ENCODE measurements at places on chromosomes 16 and 17. TPM values are rescaled to one million over a fixed set of nuclear protein-coding genes. Genes with fewer than 3 reads are reported as not detected.

- H3K4me3 ChIP-seq = no peak overlapping the region
- H3K27ac ChIP-seq = no peak overlapping the region
These were observed 56.6 kb upstream of the NLK start for GRCh38 chr17:27985736-27986399.

TBX21 gene
- 57.7 TPM for total RNA-seq

DNA sequence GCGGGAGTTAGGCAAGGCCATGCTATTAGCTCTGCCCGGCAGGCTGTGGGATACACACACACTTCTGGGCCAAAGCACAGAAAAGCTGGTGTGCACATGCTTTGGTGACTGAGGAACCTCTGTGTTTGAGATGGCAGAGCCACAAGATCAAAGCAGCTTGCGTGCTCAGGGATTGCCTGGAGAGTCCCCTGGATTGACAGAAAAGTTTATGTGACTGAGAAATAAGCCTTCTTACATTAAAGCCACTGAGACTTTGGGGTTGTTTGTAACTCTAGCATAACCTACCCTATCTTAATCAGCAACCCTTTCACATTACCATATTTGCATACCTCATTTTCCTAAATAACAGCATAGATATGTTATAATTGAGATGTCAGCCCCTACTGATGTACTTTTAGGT is 69.3 kb downstream of the MYO1D start:
- H3K36me3 ChIP-seq = no peaks in the 10 kb centered on the region
- no peaks in the 10 kb centered on the region for H3K27me3 ChIP-seq
- H3K4me3 ChIP-seq = no peak overlapping the region
- no peak for DNase-seq
- H3K4me1 ChIP-seq = peaks cover 8% of the 10 kb centered on the region
- no peak overlapping the region for H3K27ac ChIP-seq

ITGB4 gene
- total RNA-seq = 1.1 TPM

GRCh38 chr16:72467157-72467759 is 295.3 kb upstream of the PMFBP1 start:
- H3K4me1 ChIP-seq = no peaks in the 10 kb centered on the region
- H3K36me3 ChIP-seq = no peaks in the 10 kb centered on the region
- no peak overlapping the region for H3K4me3 ChIP-seq
- H3K27ac ChIP-seq = no peak overlapping the region

DNA sequence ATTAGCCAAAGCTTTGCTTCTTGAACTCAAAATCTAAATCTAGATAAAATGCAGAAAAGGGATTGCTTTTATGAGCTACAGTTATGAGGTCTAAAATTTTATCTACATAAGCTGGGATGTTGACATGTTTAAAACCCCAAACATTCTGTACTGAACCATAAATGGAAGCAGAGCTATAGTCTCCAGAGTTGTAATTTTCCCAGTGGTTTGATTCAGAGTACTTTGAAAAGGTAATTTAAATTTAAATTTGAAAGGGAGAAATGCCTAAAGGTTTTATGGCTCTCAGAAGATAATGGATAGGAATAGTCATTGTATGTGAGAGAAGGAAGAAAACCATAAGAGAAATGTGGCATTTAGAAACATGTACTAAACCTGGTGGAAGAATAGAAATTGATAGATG is 163.2 kb downstream of the PPM1E start:
- no peaks in the 10 kb centered on the region for H3K36me3 ChIP-seq
- no peak overlapping the region for H3K27ac ChIP-seq
- peaks cover 10% of the 10 kb centered on the region for H3K4me1 ChIP-seq
- no peak overlapping the region for H3K4me3 ChIP-seq
- DNase-seq = no peak

- H3K27me3 ChIP-seq = no peaks in the 10 kb centered on the region
- no peaks in the 10 kb centered on the region for H3K4me1 ChIP-seq
These were observed 99.2 kb upstream of the ZNF750 start for GRCh38 chr17:82938873-82939620.

C17orf100 gene
- total RNA-seq = 1.8 TPM

MPHOSPH6 gene
- 37.0 TPM for total RNA-seq

DNA sequence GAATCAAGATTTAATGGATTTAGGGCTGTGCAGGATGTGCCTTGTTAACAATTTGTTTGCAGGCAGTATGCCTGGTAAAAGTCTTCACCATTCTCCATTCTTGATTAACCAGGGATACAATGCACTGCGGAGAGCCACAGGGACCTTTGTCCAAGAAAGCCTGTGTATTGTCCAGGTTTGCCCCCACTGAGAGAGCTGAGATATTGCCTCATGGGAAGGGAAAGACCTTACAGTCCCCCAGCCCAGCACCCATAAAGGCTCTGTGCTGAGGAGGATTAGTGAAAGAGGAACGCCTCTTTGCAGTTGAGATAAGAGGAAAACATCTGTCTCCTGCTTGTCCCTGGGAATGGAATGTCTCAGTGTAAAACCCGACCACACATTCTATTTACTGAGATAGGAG is 2169.6 kb downstream of the TP53TG3F start:
- no peaks in the 10 kb centered on the region for H3K36me3 ChIP-seq
- no peaks in the 10 kb centered on the region for H3K4me1 ChIP-seq
- no peaks in the 10 kb centered on the region for H3K27me3 ChIP-seq
- DNase-seq = no peak
- H3K4me3 ChIP-seq = no peak overlapping the region

All from activated CD4-positive, alpha-beta memory T cell treated with anti-CD3 and anti-CD28 coated beads for 36 hours (primary cell).